Activated T-cell treated with anti-CD3 and anti-CD28 coated beads, Interleukin-2, amount 50 U/mL, for 24 hours (primary cell): ENCODE measurements at places on chromosomes 1 and 21.

DNA sequence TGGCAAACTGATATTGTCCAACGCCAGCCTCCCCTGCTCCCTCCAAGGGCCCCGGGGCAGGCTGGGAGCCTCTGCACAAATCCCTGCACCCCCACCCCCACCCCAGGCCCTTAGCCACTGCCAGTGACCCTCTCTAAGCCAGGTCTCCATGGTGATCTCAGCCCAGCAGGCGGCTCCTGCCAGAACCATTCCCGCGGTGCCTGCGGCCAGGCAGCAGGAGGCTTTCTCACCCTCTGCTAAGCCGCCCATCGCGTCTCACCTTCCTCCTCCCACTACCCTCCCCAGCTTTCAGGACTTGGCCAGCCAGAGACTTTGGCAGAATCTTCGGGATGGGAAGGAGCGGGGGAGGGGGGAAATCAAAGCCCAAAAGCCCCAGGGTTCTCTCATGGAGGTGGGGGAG, 46.8 kb upstream of the WASF2 start:
- DNase-seq, result no peak

GRCh38 chr21:21188513-21189195, 190.4 kb downstream of the NCAM2 start:
- DNase-seq, result no peak

GRCh38 chr1:96519851-96520578, 201.6 kb upstream of the PTBP2 start:
- no peak for DNase-seq

- DNase-seq, result no peak
Observed at GRCh38 chr1:59828160-59828559, 13.4 kb downstream of the HOOK1 start.

DNA sequence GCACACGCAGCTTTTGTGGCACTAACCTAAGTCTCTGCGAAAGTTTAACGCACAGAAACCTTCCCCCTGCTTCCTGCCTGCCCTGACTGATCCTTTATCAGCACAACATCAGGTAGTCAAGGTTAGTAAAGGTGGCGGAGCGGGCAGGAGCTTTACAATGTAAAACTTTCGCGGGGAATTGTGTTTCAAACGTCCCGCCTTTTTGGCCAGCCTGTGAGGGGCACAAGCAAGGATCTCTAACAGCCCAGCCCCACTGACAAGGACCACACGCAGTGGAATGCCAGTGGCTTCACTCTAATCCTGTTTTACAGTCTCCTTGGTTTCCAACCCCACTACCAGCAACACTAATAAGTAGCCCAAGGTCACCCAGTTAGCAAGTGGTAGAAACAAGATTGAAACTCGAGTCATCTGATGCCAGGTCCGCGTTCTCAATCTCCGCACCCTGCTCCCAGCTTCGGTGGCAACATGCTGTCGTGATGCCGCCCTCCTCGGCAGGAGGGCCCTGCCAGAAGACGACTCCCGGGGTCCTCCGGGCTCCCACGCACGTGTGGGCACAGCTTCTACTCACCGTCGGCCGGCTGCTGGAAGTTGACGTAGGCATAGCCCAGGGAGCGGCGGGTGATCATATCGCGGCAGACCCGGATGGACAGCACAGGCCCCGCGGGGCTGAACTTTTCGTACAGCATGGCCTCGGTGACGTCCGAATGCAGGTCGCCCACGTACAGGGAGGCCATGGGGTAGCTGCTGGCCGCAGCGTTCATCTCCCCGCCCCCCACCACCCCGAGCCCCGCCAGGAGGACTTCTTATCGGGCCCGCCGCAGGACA, 1.2 kb downstream of the PABPC4 start:
- peak; percentile 66 for DNase-seq

- no peak for DNase-seq
Observed at GRCh38 chr1:45814776-45815175, 11.4 kb downstream of the MAST2 start.

GRCh38 chr1:228897901-228898300, 162.6 kb downstream of the RHOU start:
- DNase-seq, result no peak

DNA sequence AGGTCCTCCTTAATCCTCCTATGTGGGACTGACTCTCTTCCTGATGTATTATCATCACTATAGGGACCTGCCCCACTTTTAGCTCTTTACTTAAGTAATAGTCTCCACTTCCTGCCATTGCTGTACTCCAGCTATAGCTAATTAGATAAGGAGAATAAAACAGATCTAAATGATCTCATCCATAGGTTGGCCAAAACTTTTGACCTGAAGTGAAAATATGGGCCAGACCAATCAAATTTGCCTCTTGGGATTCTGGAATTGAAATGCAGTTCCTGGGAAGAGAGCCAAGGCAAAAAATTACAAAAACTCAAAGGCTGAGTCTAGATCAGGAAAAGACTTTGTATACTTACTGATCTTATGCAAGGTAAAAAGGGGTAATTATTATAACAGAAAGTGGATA, 36.1 kb upstream of the PDE4B start:
- DNase-seq, result no peak

- no peak for DNase-seq
Observed at GRCh38 chr1:193283016-193283415, 96.6 kb upstream of the B3GALT2 start.

DNA sequence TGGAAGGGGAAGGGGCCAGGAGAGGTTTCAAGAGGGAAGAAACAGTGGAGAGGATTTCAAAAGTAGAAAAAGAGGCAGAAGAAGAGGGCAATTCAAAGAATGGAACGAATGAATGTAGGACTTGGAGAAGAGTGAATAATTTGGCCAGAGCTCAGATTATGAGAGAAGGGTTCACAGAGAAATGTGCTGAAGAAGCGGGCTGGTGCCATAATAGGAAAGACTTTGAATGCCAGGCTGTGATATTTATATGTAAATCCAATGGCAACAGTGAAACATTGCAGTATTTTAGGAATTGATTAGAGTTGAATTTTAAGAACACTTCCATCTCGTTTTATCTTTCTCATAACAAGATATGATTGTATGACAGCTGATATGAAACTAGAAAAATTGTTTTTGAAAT, 36.0 kb upstream of the ANGPTL7 start:
- no peak for DNase-seq

GRCh38 chr21:41164052-41164451, 3.9 kb upstream of the BACE2 start:
- DNase-seq, result no peak

DNA sequence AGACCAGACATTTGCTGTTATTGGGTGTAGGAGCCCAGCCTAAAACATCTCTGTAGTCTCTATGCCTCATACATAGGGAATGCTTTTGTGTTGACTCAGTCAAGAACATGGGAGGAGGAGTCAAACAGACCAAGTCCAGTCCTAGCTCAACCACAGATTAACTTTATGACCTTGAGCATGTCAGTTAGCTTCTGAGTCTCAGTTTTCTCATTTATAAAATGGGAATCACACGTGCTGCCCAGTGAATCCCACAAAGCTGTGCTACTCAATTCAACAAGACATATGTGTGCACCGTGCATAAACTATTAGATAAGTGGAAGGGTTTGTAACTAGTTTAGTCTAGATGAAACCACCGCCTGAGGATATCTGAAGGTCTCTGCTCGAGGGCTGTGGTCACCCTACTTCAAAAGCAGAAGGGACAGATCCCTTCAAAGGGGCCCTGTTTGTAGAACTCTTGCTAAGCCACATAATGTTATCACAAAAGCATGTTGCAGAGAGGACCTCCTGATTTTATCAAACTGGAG, 109.5 kb upstream of the NFIA start:
- no peak for DNase-seq

- DNase-seq, result no peak
Observed at GRCh38 chr1:60895701-60896100, 186.7 kb upstream of the NFIA start.

GRCh38 chr21:45330075-45330781, 42.5 kb upstream of the POFUT2 start:
- DNase-seq, result no peak

DNA sequence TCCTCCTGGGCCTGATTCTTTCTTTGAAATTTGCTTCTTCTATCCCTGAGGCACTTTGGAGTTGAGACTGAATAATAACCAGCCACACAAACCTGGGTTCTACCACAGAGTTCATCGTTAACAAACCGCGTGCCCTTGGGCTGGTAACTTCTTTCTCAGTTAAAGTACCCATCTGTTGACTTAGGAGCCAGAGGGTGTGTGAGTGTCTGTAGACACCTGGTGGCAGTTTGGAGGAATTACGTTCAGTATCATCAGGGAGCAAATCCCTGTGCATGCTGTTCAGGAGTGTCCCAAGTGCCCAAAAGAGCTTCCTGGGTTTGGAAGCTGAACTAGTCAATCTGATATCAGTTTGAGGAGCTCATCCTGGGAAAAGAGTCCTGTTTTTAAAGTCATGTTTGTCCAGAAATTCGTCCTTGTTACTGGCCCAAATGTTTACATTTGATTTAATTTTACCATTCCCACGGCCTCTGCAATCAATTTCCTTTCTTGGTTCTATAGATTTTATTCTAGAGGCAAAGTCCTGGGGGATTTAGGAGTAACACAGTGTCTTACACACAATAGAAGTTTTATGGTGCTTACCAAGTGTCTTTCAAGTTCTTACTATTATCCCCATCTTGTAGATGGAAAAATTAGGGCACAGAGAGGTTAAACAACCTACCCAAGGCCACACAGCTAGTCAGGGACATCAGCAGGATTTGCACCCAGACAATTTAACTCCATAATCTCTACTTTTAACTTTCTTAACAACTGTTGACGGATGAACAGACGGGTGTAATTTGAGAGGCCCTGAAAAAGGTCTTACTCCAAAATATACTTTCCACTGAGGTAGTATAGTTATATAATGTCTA, 26.7 kb upstream of the RPTN start:
- peak; percentile 39 for DNase-seq

- DNase-seq, result peak; percentile 66
Observed at GRCh38 chr1:45012639-45013278, 705 bp downstream of the UROD start.

DNA sequence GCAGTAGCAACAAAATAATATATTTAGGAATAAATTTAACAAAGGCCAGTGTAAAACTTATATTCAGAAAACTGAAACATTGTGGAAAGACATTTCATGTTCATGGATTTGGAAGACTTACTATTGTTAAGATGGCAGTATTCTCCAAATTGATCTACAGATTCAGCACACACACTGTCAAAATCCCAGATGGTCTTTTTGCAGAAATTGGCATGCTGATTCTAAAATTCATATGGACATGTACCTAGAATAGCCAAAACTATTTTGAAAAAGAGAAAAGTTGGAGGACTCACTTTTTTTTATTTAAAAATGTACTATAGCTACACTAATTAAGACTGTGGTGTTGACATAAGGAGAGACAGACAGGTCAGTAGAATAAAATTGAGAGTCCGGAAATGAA, 32.0 kb upstream of the SH3D21 start:
- no peak for DNase-seq

DNA sequence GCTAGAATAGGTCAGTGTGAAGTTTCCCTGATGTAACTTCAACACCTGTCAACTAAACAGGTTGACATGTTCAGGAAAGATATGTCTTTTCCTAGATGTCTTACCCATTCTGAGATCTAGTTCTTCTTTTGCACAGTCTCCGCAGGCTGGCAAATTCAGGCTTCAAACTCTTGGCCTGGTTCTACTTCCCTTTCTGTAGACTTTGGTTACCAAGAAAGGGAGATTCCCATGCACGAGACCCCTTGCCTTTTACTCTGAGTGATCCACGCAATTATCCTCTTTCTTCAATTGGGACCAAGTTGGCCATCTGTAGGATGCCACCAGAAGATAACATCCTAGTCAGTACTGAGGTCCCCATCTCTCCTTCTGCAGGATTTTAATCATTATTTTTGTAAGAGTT, 2.0 kb downstream of the CFAP45 start:
- DNase-seq, result no peak

GRCh38 chr1:31063631-31064030, 1.9 kb downstream of the PUM1 start:
- no peak for DNase-seq

DNA sequence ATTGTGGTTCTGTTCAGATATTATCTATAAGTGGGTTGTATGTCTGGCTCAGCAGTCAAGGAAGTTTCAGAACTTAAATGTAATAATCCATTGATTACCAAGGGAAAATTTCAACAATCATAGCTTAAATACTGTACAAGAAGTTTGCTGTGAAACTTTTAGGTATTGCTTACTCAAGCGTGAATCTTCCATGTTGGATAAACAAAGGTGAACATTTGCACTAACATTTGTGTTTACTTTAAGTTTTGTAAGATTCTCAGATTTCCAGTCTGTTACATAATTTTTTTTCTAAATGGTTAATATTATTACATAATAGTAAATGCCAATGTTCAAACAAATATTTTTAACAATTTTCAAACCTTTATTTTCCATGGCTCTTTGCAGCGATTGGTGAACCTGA, 285.6 kb downstream of the NCAM2 start:
- DNase-seq, result no peak

DNA sequence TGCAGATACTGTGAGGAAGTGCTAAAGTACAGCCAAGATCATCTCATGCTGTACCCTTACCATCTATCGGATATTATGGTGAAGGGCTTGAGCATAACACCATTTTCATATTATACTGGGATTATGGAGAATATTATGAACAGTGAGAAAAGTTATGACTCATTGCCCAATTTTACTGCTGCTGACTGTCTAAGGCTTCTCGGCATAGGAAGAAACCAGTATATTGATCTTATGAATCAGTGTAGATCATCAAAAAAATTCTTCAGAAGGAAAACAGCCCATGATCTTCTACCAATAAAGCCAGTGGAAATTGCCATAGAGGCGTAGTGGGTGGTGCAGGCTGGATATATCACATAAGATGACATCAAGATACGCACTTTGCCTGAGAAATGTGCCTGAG, 47.7 kb downstream of the PPIAL4G start:
- no peak for DNase-seq

- no peak for DNase-seq
Observed at GRCh38 chr1:221263831-221264767, 384.9 kb downstream of the HLX start.

- DNase-seq, result no peak
Observed at GRCh38 chr21:43291347-43291950, 122.6 kb downstream of the CRYAA start.

DNA sequence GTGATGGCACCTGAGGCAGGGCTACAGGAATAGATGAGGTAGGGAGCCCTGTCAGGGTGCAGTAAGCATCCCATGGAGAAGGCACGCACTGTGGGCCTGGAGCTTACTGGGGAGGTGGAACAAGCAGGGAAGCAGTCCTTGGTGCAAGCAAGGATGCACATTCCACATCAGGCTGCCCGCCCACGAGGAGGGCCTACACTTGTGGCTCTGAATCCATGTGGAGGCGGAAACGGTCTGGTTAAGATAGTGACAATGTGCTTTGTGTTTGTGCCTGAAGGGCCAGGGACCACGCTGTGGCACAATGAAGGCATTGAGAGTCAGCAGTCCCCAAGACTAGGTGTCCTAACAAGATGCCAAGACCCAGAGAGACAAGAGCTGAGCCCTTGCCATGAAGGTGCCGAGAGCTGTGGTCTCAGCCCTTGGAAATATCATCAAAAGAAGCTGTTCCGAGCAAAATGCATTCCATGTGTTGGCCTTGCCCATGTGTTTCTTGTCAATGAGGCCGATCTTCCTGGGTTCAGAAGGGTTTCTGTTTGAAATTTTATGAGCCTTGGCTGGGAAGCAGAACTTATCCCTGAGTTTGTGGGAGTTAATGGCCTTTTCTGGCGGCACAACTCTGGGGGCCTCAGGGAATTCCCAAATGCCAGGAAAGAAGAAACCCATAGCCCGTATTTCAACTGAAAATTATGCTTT, 111.9 kb downstream of the NGF start:
- no peak for DNase-seq

GRCh38 chr1:170537798-170538503, 6.0 kb downstream of the GORAB start:
- DNase-seq, result no peak
